Naive thymus-derived CD8-positive, alpha-beta T cell (primary cell): ENCODE measurements at places on chromosomes 2 and 18. TPM values are rescaled to one million over a fixed set of nuclear protein-coding genes. Genes with fewer than 3 reads are reported as not detected.

Gene CCDC68
- not detected for polyA plus RNA-seq

Gene LOXHD1
- not detected for polyA plus RNA-seq

Gene CXCR4
- polyA plus RNA-seq, result 439 TPM

Gene ABCG8
- polyA plus RNA-seq, result 0.08 TPM

Gene TWIST2
- not detected for polyA plus RNA-seq

Gene LYG2
- not detected for polyA plus RNA-seq

Gene NOSTRIN
- not detected for polyA plus RNA-seq

GRCh38 chr2:28408764-28409599, 16.3 kb downstream of the FOSL2 start:
- DNase-seq, result peak; percentile 82
- peak overlapping the region; percentile 77 for H3K4me3 ChIP-seq
- H3K4me1 ChIP-seq, result peaks cover 37% of the 10 kb centered on the region
- H3K27ac ChIP-seq, result peak overlapping the region; percentile 90
- H3K27me3 ChIP-seq, result no peaks in the 10 kb centered on the region
- H3K36me3 ChIP-seq, result peaks cover 2% of the 10 kb centered on the region

DNA sequence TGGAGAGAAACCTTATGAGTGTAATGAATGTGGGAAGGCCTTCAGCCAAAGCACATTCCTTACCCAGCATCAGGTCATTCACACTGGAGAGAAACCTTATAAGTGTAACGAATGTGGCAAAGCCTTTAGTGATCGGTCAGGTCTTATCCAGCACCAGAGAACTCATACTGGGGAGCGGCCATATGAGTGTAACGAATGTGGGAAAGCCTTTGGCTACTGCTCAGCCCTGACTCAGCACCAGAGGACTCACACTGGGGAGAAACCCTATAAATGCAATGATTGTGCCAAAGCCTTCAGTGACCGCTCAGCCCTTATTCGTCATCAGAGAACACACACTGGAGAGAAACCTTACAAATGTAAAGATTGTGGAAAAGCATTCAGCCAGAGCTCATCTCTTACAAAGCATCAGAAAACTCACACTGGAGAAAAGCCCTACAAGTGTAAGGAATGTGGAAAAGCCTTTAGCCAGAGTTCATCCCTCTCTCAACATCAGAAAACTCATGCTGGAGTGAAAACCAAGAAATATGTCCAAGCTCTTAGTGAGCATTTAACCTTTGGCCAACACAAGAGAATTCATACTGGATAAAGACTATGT, 7.8 kb downstream of the ZNF892 start:
- H3K27ac ChIP-seq, result no peak overlapping the region
- H3K27me3 ChIP-seq, result no peaks in the 10 kb centered on the region
- H3K4me3 ChIP-seq, result no peak overlapping the region
- H3K4me1 ChIP-seq, result no peaks in the 10 kb centered on the region
- no peak for DNase-seq

- no peak overlapping the region for H3K4me3 ChIP-seq
- no peaks in the 10 kb centered on the region for H3K36me3 ChIP-seq
- H3K4me1 ChIP-seq, result peaks cover 29% of the 10 kb centered on the region
- H3K27me3 ChIP-seq, result no peaks in the 10 kb centered on the region
Measured at GRCh38 chr2:9765611-9766531, 77.4 kb upstream of the TAF1B start.

DNA sequence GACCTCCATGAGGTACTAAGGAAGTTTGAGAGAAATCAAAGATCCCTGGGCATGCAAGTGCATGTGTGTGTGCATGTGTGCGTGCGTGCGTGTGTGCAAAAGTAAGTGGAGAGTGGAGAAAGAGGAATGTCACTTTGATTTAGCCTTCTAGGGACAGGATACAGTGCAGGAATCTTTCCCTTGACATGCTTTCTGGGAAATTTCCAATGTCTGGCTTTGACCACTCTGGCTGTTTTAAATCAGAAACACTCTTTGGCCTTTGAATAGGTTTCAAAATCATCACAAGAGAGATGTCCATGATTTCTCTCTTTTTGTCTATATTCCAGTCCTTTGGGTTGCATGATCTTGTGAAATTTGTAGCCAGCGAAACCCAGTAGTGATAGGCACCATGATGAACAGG, 162.0 kb downstream of the ALK start:
- no peak overlapping the region for H3K27ac ChIP-seq
- peaks cover 11% of the 10 kb centered on the region for H3K27me3 ChIP-seq
- H3K4me3 ChIP-seq, result no peak overlapping the region
- no peaks in the 10 kb centered on the region for H3K4me1 ChIP-seq
- no peak for DNase-seq

DNA sequence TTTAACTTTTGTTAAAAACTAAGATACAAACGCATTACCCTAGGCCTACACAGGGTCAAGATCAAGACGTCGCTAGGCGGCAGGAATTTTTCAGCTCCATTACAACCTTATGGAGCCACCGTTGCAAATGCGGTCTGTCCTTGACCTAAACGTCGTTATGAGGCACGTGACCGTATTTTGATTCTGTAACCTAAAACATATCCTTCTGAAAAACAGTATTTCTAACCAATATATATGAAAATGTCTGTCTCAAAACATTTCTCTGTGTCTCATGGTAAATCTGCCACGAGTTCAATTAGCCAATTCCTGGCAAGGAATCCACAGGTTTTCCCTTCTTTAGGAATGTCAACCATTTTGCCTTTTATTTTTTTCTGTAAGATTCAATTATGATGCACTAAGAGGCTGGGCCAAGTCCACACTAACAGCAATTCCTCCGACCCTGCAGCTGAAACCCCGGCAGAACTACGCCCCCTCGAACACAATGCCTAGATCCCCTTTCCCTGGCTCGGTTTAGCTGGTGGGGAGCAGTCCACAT, 1.7 kb downstream of the RTN4 start:
- H3K27me3 ChIP-seq, result no peaks in the 10 kb centered on the region
- peak overlapping the region; percentile 92 for H3K4me3 ChIP-seq
- peaks cover 69% of the 10 kb centered on the region for H3K4me1 ChIP-seq
- no peak for DNase-seq

DNA sequence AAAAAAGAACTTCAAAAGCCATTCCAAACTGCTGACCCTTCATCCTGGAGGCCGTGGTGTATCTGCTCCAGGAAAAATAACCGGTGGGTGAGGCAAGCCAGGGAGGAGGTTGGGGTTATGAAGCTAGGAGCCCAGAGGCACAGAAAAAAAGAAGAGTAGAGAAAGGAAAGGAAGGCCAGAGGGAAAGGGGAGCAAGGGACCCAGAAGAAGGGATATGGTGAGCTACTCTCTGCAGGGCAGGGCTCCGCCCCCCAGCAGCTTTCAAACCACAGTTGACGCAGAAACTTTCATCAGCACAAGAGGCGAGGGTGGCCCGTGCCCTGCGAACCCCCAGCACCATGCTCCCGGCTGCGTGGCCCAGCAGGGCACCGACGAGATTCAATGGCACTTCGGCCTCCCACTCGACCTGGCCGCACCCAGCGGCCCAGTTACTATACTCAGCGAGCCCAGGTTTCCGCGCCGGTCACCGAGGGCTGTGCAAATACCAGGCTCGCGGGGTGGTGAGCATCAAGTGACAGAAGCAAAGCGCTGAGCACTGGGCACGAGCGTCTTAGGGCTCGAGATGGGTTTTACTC, 665 bp downstream of the MCM6 start:
- peak overlapping the region; percentile 94 for H3K4me3 ChIP-seq
- peaks cover 37% of the 10 kb centered on the region for H3K4me1 ChIP-seq
